ENCODE measurements at places on chromosomes 12 and 14.

GRCh38 chr12:71556875-71557274, 106.8 kb downstream of the ZFC3H1 start:
- DNase-seq = peak; percentile 88

- peak; percentile 34 for DNase-seq
These were observed 42.1 kb downstream of the TMTC1 start for GRCh38 chr12:29741342-29742241.

GRCh38 chr12:4118017-4118510, 155.5 kb upstream of the CCND2 start:
- DNase-seq = no peak

DNA sequence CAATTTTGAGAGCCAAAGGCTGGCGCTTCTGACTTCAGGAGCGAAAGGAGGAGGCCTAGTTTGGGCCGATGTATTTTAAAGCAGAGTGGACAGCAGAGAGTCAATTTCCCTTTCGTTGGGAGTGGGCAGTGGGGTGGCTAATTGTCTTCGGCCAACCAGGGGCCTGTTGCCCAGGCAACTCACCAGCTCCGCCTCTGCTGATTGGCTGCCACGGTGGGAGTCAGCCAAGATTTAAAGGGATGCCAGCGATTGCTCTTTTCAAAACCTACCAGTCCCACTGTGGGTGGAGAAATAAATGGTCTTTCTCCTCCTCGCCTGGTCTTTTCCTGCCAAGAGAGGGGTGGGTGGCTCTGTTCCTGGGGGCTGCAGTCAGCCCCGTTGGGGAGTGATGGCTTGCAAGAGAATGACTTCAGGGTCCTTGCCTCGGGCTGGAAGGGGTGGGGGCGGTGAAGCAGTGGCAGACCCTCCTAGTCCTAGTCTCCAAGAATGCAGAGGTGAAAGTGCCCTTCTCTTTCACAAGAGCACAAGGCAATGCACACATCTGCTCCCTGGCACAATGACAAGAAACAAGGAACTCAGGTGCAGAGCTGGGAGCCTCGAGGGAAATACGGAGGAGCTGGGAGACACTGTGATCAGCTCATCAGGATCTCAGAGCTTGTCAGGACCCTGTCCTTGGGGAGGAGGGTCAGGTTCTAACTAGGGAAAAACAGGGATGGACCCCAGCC, 37.7 kb downstream of the RASAL1 start:
- DNase-seq = no peak

- DNase-seq = no peak
These were observed 649 bp upstream of the SALL2 start for GRCh38 chr14:21526672-21527317.

DNA sequence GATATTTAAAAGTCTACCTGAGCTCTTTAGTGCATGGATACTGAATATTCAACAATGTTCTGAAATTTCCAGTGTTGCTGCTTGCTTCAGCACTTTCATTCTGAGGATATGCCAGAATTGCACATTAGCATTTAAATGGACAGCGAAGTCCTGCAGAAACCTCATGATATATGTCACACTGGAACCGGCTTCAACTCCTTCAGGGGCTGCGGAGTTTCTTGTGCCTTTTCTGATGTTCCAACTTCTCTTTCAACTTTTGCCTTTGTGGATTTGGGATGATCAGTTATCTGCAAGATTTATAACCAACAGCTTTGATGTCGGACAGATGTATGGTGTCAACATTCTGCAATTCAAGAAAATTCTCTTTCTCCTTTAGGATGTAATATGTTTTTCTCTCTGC, 142.5 kb upstream of the LMNTD1 start:
- DNase-seq = no peak

- DNase-seq = peak; percentile 10
These were observed 3.1 kb upstream of the GYS2 start for GRCh38 chr12:21607701-21608100.

DNA sequence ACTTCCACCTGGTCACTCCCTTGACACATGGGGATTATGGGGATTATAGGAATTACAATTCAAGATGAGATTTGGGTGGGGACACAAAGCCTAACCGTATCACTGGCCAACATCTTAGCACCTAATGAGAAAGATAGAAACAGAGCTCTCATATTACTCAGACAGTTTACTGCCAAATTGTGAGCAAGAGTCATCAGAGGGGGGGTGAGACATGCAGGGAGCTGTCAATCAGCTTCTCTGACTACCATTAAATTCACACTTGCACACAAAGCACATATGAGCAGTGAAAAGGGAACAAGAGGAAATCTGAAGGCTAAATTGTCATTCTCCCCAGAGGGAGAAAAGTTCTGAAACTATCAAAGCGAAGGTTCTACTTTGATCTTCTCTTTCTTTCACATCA, 78.1 kb upstream of the GRIN2B start:
- DNase-seq = no peak

DNA sequence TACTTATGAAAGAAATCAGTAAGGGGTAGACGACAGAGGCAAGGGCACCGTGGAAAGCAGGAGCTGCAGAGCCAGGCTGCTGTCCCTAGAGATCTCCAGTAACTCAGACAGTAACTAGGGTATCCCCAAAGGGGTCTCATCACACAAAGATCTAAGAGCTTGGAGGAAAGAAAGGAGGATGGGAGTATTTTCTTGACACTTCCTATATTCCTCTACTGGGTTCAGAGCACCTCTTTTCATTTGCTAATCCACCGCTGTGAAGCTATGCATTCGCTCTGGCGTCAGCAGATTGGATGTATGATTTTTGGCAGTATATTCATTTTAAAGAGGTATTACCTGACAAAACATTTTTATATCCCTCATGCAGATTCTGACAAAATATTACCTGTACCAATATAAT, 12.6 kb downstream of the USP44 start:
- DNase-seq = no peak

GRCh38 chr12:28234444-28234843, 44.2 kb downstream of the CCDC91 start:
- no peak for DNase-seq

GRCh38 chr12:131865180-131865875, 29.1 kb upstream of the ULK1 start:
- peak; percentile 67 for DNase-seq

GRCh38 chr14:61281948-61282275, 774 bp upstream of the TMEM30B start:
- no peak for DNase-seq

DNA sequence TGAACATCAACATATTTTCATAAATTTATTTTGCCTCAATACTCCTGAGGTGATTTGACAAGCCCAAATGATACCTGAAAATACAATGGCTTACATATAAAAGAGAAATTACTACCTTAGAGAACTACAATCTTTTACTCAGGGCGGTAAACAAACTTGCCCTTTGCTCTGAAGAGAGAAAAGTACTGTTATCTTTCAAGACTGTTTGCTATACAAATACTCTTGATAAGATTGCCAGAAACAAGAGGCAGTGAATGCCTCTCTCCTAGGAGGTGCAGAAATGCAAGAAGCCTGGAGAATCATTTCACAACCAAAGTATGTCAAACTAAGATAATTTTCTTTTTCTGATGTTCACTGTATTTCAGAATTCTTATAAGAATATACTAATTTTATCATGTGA, 160.3 kb downstream of the ALX1 start:
- DNase-seq = no peak

- peak; percentile 9 for DNase-seq
These were observed 36.6 kb upstream of the PIK3C2G start for GRCh38 chr12:18224745-18225144.

- DNase-seq = no peak
These were observed 2.0 kb upstream of the PLXNC1 start for GRCh38 chr12:94146166-94146936.

GRCh38 chr12:50149311-50149710, 17.9 kb downstream of the CERS5 start:
- DNase-seq = no peak

DNA sequence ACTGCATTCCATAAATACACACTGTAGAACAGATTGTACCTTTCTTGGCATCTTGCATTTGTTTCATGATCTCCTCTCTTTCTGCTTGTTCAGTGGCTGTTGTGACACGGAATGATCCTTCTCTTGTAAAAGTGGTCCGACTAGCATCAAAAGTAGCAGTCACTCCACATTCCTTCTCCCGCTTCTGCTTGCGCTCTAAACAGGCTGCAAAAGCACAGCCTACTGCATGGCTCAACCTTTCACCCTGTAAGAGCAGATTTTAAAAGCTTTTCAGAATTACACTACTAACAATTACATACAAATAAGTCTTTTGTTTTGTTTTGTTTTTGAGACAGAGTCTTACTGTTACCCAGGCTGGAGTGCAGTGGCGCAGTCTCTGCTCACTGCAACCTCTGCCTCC, 49.8 kb downstream of the PAPLN start:
- no peak for DNase-seq

- DNase-seq = no peak
These were observed 74.8 kb upstream of the FRMD6 start for GRCh38 chr14:51576879-51577278.

DNA sequence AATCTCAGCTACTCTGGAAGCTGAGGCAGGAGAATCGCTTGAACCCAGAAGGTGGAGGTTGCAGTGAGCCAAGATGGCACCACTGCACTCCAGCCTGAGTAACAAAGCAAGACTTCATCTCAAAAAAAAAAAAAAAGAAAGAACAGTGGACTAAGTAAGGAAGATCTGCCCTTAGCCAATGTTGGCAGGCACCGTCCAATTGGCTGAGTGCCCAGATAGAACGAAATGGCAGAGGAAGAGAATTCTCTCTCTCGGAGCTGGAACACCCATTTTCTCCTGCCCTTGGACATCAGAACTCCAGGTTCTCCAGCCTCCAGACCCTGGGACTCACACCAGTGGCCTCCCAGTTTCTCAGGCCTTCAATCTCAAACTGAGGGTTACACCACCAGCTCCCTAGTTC, 49.9 kb downstream of the ESR2 start:
- no peak for DNase-seq

DNA sequence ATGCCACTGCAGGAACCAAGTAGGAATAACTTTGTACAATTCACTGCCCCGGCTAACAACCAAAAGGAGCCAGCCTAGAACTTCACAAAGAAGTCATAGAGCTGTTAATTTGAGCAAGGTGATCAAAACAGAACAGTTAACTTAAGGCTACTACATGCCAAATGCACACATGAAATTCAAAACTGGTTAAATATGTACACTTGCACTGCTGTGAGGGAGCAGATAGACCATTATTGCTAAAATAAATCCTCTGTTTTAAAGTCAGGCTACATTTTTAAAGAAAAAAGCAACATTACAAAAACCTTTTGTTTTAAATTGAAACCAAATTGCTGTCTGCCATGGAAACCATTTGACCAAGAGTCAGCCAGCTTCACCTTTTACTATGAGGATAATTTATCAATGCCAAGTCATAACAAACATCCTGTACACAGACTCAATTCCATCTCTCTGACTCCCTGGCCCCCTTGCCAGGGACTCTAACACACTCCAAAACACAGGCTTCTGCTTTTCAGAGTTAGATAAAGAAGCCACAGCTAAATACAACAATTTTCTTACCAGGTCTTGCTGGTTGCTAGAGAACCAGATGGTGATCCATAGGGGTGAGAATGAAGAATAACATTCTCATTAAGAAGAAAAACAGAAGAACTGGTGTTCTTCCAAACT, 84.0 kb downstream of the LRP6 start:
- DNase-seq = no peak

- no peak for DNase-seq
These were observed 67.7 kb upstream of the CD163 start for GRCh38 chr12:7571257-7571656.

DNA sequence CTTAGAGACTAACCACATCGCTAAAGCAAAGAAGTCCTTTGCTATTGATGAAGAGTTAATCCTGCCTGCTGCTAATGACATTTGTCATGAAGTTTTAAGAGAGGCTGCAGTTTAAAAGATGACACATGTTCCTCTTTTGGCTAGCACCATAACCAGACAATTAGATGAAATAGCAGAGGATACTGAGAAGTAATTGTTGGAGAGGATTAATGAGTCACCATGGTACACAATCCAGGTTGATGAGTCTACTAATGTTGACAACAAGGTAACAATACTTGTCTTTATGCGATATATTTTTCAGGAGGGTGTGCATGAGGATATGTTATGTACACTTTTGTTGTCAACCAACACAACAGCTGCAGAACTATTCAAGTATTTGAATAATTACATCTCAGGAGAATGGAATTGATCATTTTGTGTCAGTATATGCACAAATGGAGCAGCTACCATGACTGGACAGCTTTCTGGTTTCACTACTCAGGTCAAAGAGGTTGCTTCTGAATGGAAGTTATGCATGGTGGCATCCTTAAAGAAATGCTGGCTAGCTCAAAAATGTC, 56.7 kb downstream of the LRRIQ1 start:
- no peak for DNase-seq

DNA sequence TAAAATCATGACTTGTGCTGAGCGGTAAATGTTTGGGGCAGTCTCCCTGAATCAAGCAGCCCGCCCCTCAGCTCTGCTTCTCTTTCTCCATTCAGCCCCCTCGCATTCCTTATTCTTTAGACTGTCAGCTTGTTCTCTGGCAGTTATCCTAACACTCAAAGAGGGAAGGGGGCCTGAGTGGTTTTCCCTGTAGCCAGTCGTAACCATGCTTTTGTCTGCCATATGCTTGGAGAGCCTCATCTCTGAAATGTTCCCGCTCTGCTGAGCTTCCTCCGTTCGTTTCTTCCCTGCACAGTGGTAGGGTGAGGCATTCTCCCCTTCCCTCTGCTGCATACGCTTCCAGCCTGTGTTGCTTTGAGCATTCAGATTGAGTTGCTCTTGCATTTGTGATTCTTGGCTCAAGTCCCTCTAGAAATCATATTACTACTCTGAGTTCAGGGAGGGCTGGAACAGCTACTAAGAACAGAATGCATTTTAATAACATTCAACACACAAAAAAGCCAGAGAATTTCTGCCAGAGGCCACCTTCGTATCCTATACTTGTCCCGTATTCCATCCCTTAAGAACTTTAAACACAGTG, 119.7 kb downstream of the FBXL14 start:
- peak; percentile 65 for DNase-seq

GRCh38 chr12:125267114-125267513, 201.9 kb downstream of the AACS start:
- no peak for DNase-seq

DNA sequence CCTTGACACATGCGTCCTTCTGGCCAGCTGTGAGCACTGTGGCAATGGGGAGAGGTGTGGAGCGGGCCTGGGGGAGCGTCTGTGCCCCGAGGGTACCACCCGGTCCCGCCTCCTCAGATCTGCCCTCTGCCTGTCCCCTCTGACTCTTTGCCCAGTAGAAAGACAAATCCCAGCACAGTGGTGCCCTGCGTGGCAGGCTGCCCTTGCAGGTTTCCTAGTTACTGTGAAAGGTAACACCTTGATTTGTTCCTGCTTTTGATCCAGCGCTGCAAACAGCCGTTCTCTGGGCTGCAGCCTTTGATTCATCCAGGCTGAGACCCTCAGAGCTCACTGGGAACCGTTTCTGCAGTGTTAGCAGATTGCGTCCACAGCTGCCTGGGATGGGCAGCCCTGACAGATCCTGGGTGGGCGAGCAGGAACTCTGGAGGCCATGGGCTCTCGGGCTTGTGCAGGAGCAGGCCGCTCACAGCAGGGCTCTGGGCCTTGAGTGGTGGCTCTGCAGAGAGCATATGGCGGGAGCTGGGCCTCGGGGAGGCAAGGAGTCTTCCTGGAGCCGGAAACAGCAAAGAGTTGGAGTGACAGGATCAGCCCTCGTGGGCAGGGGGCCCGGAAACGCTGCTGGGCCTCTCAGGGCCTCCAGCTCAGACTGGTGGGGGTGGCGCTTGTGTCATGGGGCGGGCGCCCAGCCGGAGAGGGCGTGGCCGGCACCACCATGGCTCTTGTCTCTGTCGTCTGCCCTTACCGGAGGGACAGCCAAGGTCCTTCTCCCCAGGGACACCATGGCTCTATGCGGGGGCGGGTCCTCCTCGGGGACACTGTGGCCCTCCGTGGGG, 16.6 kb downstream of the FBRSL1 start:
- no peak for DNase-seq

GRCh38 chr12:53414756-53415417, 8.8 kb upstream of the AMHR2 start:
- no peak for DNase-seq

Data from kidney epithelial cell (primary cell).